Lung (tissue), 17 donors: ENCODE measurements at places on chromosomes 7 and 10. TPM values are rescaled to one million over a fixed set of nuclear protein-coding genes. Genes with fewer than 3 reads are reported as not detected.

The PTPN12 gene
- total RNA-seq = 338 TPM

DNA sequence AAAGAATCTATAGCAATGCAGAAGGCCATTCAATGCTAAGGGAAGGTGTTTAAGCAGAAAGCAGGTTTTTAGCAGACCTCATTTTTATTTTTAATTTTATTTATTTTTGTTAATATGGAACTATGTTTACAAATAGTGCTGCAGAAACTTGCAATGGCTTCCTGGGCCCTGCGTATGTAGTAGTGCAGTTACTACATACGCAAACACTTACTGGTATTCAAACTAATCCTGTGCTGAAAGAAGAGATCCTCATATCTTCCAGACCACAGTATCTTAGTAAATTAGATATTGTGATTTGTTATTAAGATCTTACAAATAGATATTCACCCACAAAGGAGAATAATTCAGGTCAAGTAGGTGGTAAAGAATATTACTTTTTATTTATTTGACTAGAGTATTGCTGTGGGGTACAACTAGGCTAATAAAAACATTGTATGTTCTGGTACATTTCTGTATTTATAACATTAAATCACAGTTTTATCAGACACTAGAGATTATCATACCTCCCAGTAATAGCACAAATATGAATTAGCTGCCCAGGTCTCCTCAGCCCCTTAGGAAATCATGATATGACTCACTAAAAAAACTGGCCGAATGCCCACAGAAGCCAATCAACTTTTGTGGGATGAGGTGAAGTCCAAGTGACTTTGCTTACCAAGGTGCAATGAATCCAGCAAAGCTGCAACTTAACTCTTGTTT, 57.6 kb downstream of the RNLS start:
- no peak for DNase-seq

DNA sequence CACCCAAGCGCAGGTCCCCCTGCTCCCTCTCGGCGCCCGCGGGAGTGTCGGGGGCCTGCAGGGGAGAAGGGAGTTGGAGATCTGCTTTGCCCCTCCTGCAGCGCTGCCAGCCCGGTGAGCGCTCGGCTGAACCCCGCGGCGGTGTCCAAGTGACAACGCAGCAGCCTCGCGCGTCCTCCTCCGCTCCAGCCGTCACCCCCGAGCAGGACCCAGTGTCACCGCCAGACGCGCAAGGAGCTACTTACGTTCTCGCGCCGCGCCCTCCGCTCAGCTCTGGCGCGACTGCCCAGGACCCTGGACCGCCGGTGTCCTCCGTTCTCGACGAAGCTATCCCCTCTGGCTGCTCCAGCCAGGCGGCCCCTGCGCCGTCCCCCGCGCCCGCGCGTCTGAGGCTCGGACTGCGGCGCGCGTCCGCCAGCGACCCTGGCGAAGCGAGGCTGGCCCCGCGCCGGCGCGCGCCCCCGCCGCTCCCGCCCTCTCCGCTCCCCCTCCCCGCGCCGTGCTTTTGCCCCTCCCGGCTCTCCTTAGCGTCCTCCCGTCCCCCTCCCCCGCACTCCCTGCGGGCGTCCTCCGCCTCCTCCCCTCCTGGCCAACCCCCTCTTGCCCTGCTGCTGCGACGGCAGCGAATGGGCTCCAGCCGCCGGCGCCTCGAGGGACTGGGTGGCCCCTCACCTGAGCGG, at the start of gene NRCAM:
Gene NRCAM, minus strand, starts transcription at position 439 of the 680 bp plus-strand sequence. CDS start 216,372 bp downstream, outside the sequence.
- DNase-seq = peak; percentile 89

DNA sequence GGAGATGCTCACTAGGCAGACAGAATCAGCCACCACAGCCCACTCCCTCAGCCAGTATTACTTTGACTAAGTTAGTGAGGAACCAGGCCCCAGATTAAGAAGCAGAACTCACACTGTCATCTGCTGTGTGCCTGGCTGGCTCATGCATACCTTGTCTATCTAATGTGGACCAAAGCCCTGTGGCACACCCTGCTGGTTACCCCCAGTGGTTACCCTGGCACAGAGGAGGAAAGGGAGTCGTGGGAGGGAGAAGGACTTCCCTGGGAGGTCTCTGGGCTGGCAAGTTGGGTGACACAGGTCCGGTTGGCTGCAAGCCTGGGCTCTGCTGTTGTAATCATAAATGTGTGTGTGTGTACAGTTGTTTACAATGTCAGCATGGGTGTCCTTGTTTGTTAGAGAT, 7.5 kb upstream of the SH2D4B start:
- DNase-seq = peak; percentile 57

GRCh38 chr10:132145002-132145401, 41.7 kb upstream of the DPYSL4 start:
- no peak for DNase-seq

DNA sequence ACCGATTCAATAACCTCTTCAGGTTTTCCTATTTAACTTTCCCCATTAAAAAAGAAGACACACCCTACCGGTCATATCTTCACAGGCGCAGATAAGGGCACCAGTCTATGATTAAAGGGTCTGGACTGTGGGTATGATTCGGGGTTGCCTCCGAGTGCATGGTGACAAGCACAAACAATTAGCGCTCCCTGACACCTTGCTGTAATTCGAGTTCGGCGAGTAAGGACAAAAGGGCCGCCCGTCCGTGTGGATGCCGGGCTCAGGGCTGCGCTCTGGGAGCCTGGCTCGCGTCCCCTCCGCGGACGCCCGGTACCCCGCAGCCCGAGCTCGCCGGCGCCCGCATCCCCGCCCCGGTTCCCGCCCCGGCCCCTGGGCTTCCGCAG, 111.9 kb upstream of the RHEB start:
- DNase-seq = peak; percentile 25

The CYP2C19 gene
- not detected for total RNA-seq

GRCh38 chr10:97981816-97982215, 48.6 kb downstream of the CRTAC1 start:
- no peak for DNase-seq

GRCh38 chr7:94394109-94394436, 622 bp upstream of the COL1A2 start:
- no peak for DNase-seq

The UNCX gene
- not detected for total RNA-seq

The LDB1 gene
- total RNA-seq = 44.9 TPM

- no peak for DNase-seq
These were observed 17.4 kb upstream of the SLC35G1 start for GRCh38 chr10:93876381-93876780.

The VIPR2 gene
- total RNA-seq = 0.58 TPM

DNA sequence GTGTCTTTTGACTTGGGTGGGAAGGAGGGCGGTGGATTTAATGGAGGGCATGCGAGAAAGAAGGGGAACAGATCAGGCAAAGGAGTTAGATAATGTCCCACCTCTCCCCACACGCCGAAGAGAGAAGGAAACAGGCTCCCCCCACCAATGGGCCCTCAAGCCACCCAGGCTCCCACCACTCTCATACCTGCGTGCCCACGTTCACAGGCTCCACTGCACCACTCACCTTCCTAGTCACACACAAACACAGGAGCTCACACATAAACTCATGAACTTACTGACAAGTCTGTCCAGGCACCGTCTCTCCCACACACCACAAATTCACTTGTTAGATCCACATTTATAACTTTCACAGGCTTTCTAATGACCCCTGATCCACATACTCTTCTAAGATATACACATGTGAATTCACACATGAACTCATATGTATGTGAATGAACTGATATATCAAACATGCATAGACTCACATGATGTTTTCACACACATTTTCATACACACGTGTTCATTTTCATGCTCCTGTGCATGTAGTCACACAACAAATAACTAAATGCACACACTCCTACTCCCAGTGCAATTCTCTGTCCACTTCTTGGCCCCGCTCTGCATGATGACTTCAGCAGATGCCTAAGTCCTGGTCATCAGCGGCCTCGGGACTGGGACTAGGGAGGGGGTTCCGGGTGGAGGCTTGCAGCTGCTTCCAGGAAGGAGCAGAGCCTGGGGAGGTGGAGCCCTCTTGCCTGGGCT, 1.5 kb downstream of the LZTS2 start:
- peak; percentile 94 for DNase-seq

The RAPGEF5 gene
- 308 TPM for total RNA-seq
